ENCODE measurements at places on chromosomes 11 and 22. TPM values are rescaled to one million over a fixed set of nuclear protein-coding genes. Genes with fewer than 3 reads are reported as not detected.

ACCS gene
- total RNA-seq: 14.6 TPM

BTG4 gene
- total RNA-seq: 0.10 TPM

GVQW3 gene
- total RNA-seq: 0.88 TPM

RIC3 gene
- 2.8 TPM for total RNA-seq
